Fibroblast of the aortic adventitia (primary cell): ENCODE measurements at places on chromosomes 16 and 17.

GRCh38 chr17:67078292-67078691 is 33.9 kb downstream of the CACNG1 start:
- DNase-seq, result no peak

- DNase-seq, result peak; percentile 6
These were observed 16.2 kb downstream of the CHST4 start for GRCh38 chr16:71542377-71542776.

- peak; percentile 41 for DNase-seq
These were observed 7.9 kb upstream of the PAM16 start for GRCh38 chr16:4358831-4359561.

GRCh38 chr16:46709469-46710005 is 20.1 kb downstream of the ORC6 start:
- DNase-seq, result peak; percentile 43

DNA sequence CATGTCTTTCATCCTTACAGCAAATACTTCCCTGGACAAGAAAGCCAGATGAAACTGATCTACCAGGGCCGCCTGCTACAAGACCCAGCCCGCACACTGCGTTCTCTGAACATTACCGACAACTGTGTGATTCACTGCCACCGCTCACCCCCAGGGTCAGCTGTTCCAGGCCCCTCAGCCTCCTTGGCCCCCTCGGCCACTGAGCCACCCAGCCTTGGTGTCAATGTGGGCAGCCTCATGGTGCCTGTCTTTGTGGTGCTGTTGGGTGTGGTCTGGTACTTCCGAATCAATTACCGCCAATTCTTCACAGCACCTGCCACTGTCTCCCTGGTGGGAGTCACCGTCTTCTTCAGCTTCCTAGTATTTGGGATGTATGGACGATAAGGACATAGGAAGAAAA is 3.7 kb downstream of the TMUB2 start:
- DNase-seq, result no peak

DNA sequence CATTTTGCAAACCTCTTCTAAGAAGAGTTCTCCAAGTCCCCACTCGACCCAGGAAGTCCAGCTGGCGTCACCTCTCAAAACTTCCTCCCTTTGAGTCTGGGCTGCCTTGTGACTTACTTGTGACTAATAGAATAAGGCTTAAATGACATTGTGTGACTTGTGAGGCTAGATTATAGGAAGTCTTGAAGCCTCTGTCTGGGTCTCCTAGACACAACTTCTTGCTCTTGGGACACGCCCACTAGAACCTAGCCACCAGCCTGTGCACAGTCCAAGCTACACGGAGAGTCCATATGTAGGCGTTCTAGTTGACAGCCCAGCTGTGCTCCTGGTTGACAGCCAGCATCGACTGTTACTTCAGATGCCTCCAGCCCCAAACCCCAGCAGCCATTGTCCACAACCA is 66.7 kb upstream of the TANC2 start:
- DNase-seq, result no peak

DNA sequence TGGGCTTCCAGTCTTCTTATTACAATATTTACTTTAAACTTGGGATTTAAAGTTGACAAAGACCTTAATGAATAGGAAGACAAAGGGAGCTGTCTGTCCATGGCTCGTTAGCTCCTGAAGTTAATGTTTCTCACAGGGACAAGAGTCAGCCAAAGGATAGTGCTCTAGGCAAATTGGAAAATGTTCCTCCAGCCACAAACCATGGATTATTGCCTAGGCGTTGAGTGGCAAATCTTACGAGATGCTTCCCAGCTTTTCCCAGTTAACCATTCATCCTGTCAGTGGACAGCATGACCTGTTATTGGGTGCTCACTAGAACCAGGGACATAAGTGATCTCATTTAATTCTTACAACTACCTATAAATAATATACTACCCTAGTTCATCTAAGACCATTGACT is 3.6 kb downstream of the TEX2 start:
- DNase-seq, result no peak

GRCh38 chr17:81083125-81083765 is 48.3 kb downstream of the BAIAP2 start:
- DNase-seq, result no peak

GRCh38 chr17:7437950-7438614 is 1.2 kb upstream of the FGF11 start:
- DNase-seq, result no peak

DNA sequence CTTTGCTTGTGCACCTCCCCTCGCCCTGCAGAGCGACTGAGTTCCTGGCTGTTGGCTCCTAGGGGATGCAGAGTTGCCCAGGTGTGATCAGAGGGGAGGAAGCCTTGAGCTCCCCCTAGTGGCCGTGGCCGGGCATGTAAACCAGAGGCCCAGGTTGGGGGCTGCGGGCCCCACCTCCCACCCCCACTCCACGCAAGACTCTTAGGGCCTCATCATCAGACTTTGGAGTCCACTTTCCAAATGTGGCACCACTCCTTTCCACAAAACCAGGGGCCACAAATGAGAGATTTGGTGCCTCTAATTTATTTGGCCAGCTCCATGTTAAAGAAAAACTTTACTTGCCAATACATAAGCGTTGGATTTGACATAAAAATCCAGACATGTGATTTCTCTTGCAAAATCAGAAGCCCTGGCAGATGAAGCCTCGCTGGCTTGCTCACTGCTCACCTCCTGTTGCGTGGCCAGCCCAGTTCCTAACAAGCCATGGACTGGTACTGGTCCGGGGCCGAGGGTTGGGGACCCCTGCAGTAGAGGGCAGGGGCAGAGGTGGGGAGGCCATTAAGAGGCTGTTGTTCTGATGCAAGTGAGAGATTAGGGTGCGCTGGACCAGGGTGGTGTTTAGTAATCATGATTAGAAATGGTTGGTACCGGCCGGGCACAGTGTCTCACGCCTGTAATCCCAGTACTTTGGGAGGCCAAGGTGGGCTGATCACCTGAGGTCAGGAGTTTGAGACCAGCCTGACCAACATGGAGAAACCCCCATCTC is 28.7 kb upstream of the GAS7 start:
- peak; percentile 22 for DNase-seq

DNA sequence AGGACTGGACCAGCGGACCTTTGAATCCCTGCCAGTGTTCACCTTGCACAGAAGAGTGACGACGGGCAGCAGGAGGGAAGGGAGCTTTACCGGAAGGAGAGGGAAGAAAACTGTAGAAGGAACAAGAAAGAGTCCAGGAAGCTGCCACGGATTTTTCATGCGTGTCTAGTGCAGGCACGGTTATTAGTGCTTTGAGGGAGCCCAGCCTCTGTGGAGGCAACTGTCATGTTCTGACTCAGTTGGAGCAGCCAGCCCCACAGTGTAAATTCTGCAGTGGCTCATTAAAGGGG is 6.5 kb upstream of the HOXB13 start:
- DNase-seq, result no peak

GRCh38 chr17:30952638-30953393 is 18.0 kb upstream of the RNF135 start:
- no peak for DNase-seq
